ENCODE measurements at places on chromosomes 13 and 19.
A peak's percentile ranks its signal among the peaks of the same experiment; 100 is the strongest.

DNA sequence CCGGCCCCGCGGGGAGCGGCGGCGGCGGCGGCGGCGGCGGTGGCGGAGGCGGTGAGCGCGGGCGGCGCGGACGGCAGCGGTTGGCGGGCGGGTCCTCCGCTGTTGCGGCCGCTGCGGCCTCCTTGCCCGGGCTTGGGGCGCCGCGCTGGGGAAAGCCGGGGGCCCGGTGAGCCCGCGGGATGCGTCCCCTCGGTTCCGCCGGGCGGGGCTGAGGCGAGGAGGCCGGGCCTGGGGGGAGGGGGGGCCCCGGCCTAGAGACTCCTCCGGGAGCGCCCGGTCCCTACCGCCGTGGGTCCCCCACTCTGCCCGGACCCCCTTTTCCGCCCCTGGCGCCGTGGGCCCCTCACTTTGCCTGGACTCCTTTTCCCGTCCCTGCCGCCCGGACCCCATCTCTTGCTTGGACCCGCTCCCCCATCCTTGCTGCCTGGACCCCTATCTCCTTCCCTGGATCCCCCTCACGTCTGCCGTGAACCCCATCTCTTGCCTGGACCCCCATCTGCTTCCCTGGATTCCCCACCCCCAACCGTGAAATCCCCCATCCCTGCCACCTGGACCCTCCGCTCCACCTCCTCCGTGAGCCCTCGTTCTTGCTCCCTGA is 28.6 kb upstream of the NDUFS7 start:
- no peak for DNase-seq

GRCh38 chr13:37729876-37730275 is 131.3 kb upstream of the POSTN start:
- no peak for DNase-seq

DNA sequence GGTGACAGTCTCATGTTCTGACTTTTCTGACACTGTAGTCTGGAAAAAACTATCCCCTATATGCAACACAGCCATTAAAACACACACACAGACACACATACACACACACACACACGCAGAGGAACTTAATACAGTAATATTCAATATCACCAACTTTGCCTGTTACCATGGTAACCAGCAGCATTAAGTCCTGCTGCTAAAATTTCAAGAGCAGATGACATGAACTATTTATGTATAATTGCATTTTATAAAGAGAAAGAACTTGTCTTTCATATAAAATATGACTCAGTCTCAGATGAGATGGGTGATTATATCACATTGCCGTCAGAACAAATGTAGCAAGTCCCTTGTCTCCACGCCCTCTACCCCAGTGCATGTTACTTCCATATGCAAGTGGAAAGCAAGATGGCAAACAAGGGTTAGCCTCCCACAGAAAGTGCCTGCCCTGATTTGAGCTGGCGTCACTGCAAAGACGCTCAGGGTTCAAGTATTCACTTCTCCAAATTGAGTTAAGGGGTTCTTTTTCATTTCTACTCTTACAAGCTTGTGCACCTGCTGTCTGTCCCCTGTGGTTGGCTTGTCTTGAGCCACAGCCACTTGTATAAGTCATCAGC is 576.8 kb downstream of the UQCRFS1 start:
- no peak for DNase-seq

DNA sequence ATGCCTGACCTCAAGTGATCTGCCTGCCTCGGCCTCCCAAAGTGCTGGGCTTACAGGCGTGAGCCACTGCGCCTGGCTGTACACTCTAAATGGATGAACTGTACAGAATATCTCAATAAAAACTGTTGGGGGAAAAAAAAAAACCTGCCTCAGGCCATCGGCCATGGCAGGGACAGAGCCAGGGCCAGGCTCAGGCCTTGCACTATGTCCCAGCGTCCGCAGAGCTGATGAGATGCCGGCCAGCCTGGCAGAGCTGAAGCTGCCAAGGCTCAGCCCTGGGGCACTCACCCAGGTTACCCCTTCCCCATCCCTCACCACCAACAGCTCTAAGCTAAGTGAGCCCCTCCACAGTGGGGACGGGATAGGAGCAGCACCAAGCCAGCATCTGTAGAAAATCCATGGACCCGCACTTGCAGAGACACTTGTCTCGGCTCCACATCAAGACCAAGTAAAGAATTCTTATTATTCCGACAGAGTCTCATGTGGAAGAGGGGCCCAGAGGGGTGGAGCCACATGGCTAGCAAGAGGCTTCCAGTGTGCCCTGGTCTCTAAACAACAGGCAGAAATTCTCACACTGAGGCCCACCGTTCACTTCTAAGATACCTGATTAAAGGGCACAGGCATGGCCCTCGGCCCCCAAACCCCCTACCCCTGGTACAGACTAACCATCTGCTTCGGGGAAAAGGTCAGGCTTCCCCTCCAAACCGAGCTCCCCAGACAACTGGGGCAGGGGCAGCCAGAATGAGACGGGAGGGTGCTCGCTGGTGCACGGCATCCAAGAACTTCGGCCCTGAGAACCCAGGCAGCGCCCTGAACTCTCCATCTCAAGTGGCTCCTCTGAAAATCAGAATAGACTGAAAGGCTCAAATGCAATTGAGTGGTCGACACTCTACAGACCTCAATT is 5.8 kb downstream of the PPP6R1 start:
- no peak for DNase-seq

DNA sequence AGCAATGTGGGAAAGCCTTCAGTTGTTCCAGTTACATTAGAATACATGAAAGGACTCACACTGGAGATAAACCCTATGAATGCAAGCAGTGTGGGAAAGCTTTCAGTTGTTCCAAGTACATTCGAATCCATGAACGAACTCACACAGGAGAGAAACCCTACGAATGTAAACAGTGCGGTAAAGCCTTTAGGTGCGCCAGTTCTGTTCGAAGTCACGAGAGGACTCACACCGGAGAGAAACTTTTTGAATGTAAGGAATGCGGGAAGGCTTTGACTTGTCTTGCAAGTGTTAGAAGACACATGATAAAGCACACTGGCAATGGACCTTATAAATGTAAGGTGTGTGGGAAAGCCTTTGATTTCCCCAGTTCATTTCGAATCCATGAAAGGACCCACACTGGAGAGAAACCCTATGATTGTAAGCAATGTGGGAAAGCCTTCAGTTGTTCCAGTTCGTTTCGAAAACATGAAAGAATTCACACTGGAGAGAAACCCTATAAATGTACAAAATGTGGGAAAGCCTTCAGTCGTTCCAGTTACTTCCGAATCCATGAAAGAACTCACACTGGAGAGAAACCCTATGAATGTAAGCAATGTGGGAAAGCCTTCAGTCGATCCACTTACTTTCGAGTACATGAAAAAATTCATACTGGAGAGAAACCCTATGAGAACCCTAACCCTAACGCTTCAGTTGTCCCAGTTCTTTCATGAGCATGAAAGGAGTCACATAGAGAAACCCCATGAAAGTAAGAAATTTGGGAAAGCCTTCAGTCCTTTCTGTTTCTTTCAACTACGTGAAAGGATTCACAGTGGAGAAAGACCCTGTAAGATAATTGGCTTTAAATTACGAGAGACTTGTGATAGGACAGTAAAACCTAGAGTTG is 20.1 kb downstream of the ZNF627 start:
- DNase-seq = no peak

DNA sequence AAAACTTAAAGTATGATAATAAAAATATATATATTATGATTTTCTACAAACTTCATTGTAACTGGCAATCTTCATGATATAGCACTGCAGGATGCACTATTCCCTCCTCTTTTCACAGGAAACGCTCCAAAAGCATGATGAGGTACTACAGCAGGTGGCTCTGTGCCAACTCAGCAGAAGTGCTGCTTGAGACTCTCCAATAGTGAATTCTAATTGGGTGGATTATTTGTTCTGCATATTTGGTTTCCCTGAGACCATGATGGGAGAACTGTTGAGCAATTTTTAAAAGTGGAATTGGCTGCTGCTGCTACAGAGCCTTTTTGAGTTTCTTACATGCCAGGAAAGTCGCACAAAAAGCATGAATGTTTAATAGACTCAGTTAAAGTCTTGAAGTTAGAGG is 1782.4 kb upstream of the PCDH20 start:
- DNase-seq = no peak

DNA sequence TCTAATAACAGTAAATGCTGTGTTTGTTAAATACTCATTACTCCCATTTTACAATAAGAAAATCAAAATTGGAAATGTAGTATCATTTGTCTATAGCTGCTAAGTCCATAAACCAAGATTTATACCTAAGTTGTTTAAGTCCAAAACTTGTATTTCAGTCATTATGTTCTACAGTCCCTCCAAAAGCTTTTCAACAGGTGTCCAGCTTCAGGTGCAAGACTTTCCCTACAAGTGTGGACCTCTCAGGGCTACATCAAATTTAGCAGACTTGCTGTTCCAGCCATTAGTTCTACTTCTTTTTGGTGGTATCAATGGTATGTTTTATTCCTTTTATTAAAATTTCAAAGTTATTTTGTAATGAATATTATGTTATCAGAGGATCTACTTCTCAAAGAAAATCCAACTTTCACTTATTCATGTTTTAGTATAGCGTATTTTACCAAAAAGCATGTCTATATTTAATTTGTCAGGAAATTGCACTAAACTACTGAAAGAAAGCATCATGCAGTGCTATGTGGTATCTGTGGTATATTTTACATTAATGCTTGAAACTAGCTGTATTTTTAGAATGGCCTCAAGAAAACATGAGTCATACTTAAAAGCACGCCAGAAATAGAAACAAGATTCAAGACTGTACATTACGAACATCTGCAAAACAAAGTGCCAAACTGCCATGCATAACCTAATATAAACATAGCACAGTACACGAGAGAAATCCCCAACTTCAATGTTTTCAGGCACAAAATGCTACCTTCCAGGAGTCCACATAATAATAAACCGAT is 44.5 kb downstream of the VWA8 start:
- peak; percentile 73 for DNase-seq

GRCh38 chr13:106819413-106820180 is 251.7 kb upstream of the ARGLU1 start:
- no peak for DNase-seq

- DNase-seq = no peak
Observed at GRCh38 chr13:111259058-111259457, 61.4 kb upstream of the TEX29 start.

DNA sequence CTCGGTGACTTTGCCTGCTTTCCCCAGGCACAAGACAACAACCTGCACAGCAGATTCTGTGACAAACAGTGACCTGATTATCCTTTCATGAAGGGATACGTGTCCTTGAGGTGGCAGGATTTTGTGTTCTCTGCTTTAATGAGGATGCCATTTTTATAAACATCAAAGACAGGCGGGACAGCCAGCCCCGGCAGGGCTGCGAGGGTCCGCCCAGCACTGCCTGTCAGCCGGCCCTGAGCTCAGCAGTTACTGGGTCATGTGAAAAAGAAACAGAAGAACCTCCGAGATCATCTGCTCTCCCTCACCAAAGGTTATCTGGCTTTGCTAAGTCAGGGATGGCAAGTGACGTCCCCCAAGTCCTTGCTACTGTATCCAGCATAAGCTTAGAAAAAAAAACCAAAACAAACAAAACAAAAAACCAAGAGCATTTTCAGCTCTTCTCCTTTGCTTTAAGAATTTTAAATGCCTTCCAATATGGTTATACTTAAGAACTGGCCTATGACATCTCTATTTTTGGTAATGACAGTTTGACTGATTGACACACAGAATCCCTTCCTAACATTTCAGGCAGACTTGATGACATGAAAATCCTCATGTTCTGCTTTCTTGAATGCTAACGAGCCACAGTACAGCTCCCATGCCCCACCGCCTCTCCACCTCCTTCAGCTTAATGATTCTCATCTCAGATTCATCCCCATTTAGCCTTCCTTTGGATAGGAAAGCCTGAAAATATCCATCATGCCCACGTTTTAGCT is 666.6 kb upstream of the ARGLU1 start:
- DNase-seq = no peak

GRCh38 chr19:13684021-13684420 is 80.3 kb upstream of the MRI1 start:
- DNase-seq = no peak

DNA sequence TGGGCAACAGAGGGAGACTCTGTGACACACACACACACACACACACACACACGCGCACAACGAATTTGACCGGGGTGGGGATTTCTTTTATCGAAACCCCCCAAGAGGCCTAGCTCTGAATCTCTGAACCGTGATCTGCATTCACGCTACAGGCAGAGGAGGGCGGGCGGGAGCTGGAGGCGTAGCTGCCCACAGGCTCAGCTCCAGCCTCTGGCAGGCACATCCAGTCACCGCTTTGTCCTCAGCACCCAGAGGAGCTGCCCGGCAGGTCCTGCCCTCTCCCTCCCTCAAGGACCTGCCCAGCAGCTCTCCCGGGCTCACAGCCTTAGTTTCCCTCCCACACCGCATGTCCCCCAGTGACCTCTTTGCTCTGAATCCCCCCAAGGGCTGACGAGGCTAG is 20.0 kb downstream of the CILP2 start:
- DNase-seq = no peak

- no peak for DNase-seq
Observed at GRCh38 chr19:13882419-13882795, 5.5 kb downstream of the NANOS3 start.

- no peak for DNase-seq
Observed at GRCh38 chr13:65959305-65959704, 1270.8 kb downstream of the PCDH9 start.

DNA sequence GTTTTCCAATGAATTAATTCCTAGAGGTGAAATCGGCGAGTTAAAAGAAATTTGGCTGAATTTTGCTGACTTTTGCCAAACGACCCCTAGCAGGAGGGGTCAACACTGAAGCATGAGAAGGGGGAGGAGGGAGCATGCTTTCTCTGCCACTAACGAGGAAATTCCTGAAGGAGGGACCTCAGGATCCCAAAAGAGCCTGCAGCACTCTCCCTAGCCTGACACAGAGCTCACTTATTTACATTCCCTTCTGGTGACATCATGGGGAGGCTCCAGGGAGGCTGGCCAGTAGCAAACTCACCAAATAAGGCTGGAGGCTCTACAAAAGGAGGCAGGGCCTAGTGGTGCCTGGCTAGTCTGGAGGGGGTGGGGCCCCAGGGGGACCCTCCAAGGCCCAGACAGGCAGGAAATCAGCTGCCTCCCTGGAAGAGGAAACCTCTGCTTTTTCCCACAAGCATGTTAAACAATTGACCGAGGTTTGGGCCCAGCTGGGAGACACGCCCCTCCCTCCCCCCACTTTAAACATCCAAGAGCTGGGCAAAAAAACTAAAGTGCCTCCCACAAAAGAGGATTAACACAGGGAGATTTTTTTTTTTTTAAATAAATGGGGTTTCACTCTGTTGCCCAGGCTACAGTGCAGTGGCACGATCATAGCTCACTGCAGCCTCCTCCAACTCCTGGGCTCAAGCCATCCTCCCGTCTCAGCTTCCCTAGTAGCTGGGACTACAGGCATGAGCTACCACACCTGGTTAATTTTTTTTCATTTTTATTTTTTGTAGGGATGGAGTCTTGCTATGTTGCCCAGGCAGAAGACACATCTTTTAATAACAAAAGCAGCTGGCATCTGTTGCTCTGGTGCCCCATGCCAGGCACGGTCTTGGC is 2.1 kb downstream of the DAPK3 start:
- no peak for DNase-seq

Measured in T-helper 1 cell (primary cell).